Muscle of leg (tissue), 16 donors: ENCODE measurements at places on chromosomes 2 and 18. TPM values are rescaled to one million over a fixed set of nuclear protein-coding genes. Genes with fewer than 3 reads are reported as not detected.

- no peak for DNase-seq
Measured at GRCh38 chr2:96756788-96757476, 3.8 kb upstream of the CNNM4 start.

GRCh38 chr2:34401186-34401585 is 802.1 kb upstream of the FAM98A start:
- DNase-seq = no peak

DNA sequence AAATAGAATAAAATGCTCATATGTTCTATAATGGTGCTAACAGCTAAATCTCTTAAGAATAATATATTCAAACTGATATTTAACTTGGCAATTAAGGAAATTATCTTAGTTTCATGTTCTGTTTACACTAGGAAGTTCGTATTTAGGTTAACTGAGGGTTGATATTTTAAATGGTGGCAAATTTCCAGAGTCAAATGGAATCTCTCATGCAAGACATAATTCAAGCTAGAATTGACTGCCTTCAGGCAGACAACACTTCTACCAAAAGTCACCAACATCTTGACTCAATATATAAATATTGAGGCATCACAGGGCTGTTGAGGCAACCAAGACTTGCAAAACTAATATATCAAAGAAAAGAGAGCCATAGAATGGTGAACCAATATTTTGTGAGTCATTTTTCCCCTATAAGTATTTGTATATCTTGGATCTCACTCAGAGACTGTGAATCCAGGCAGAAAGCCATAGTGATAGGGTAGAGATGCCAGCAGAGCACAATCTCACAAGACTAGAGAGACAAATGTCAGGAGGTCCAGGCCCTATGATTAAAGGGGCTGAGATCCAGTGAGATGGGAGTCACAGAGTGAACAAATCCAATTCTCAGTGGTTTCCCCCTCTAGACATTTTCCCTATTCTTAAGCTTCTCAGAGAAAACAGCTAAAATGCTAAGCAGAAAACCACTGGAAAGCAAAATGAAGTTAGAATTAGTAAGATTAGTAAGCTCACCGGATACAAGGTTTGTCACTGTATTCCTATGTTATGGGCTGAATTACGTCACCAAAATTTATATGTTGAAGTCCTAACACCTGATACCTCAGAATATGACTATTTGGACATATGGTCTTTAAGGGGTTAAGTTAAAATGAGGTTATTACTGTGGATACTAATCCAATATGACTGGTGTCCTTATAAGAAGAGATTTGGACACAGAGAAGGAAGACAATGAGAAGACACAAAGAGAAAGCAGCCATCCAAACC is 358.2 kb upstream of the UBE2E3 start:
- no peak for DNase-seq

Gene VWA3B
- polyA plus RNA-seq = 1.1 TPM

DNA sequence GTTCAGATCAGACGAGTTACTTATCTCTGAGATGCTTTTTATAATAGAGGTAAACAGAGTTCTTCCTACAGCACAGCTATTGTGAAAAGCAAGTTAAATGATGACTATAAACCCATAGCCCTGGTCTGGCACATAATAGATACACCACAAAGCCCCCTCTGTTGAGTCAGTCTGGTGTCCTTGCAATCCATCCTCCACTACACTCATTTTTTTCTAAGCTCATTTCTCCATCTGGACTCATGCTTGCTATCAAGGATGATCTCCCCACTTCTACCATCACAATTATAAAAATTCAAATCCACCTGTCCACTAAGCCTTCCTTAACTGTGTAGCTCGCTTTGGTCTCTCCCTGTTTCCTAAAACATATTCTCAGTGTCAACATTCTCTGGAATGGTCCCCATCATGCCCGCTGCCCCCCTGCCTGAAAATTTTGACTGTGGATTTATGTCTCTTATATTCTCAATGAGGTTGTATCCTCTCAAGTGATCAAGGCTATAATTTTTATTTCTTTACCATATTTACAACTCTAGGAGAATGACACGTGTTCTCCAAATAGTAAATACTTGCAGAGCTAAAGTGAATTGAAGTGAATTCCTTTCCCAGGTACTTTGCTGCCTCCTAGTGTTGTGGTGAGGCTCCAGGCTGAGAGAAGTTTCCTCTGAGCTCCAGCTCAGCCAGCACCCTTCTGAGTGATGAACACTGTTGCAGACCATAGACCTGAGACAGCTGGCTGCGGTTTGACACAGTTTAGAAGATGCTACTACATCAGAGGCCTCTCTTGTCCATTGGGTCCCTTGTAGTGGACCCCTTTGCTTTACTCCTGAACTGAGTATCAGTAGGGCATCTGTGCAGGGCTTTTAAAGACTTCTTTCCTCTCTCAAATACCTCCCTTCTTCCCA is 108.7 kb downstream of the DPP10 start:
- DNase-seq = peak; percentile 81

- no peak for DNase-seq
Measured at GRCh38 chr2:71494523-71495155, 41.3 kb downstream of the DYSF start.

GRCh38 chr2:200453853-200454534 is 55.9 kb downstream of the KCTD18 start:
- DNase-seq = no peak

Gene CCDC85A
- polyA plus RNA-seq = 2.8 TPM

Gene KLHL41
- 2,407 TPM for polyA plus RNA-seq

Gene NOSTRIN
- 9.2 TPM for polyA plus RNA-seq

- DNase-seq = no peak
Measured at GRCh38 chr2:59957504-59957903, 596.0 kb downstream of the BCL11A start.

Gene RIF1
- polyA plus RNA-seq = 31.0 TPM

Gene FAM124B
- polyA plus RNA-seq = 7.7 TPM

Gene SGPP2
- 0.28 TPM for polyA plus RNA-seq

GRCh38 chr2:27709326-27709725 is 45.6 kb downstream of the SLC4A1AP start:
- DNase-seq = no peak

GRCh38 chr2:95344215-95344583 is 47.1 kb downstream of the KCNIP3 start:
- DNase-seq = no peak

Gene DSG2
- polyA plus RNA-seq = 8.6 TPM
